ENCODE measurements at places on chromosomes 2 and 18.

- peak; percentile 29 for DNase-seq
Measured at GRCh38 chr2:105576440-105577241, 168.1 kb upstream of the NCK2 start.

DNA sequence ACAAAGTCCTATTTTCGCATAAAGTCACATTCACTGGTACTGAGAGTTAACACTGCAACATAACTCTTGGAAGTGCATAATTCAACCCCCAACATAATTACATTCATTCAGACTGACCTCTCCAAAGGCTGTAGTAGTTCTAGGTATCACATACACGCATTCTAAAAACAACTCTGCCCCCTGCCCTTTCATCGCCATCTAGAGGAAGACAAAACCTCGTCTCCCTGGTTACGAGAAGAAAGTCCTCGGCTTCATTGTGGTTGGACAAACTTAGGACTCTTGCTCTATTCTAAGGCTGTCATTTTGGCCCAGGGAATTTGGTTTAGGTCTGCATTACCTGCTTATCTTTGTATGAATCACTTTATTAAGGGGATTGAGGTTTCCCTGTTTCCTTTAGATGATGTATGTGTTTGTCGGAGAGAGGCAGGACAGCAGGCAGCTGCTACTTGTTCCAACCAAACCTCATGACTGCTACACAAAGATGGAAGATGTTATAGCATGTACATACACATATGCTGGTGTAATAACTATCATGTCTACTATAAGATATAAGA is 215.4 kb upstream of the NRXN1 start:
- peak; percentile 8 for DNase-seq

DNA sequence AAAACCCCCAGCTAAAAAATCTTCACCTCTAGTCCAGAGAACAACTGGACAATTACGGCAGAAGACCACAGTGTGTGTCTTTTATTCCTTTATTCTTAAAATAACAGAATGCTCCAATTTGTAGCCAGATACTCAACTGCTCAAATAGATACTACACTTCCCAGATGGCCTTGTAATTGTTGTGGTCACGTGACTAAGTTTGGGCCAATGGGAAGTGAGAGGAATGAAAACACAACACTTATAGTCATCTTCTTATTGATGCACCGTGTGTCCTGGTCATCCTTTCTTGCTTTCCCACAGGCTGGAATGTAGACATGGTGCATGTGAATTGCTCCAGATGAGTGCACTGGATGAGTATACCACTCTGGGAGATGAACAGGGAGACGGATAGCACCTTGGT is 145.1 kb downstream of the CDC42EP3 start:
- DNase-seq: no peak

DNA sequence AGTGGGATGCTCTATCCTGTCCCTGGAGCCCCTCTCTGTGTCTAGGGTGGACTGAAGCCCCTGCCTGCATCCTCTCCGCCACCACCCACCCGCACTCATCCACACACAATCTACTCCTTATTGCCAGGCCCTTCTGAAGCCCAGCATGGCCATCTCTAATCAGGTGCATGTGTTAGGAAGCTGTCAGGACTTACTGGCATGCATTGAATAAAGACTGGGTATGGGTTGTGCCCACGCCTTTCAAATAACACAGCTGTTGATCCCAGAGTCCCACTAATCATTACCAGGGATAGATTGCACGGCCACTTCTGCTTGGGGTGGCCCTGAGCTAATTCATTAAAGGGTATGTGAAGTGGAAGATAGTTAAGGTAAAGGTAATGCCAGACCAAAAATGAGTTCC is 88.4 kb downstream of the CABLES1 start:
- DNase-seq: no peak

GRCh38 chr2:227020416-227020815 is 143.6 kb downstream of the COL4A4 start:
- DNase-seq: no peak

DNA sequence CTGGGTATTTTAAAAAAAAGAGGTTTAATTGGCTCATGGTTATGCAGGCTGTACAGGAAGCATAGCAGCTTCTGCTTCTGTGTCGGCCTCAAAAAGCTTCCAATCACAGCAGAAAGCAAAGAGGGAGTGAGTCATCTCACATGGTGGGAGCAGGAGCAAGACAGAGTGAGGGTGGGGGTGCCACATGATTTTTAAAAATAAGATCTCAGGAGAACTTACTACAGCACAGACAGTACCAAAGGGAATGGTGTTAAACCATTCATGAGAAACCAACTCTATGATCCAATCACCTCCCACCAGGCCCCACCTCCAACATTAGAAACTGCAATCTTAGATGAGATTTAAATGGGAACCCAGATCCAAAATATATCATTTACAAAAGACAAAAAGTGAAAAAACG is 14.6 kb downstream of the ZNF519 start:
- DNase-seq: no peak

GRCh38 chr2:216648105-216648504 is 14.9 kb downstream of the IGFBP2 start:
- DNase-seq: no peak

DNA sequence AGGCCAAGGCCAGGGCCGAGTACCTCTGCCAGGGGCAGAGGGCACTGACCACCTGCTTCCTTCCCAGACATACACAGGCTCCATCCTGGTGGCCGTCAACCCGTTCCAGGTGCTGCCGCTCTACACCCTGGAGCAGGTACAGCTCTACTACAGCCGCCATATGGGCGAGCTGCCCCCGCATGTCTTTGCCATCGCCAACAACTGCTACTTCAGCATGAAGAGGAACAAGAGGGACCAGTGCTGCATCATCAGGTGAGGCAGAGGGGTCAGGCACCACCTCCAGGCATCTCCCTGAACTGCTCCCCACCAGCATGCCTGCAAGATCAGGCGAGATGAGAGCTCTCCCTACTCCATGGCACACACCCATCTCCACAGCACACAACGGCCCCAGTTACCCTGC is 31.1 kb downstream of the MYO7B start:
- DNase-seq: no peak

GRCh38 chr2:128362889-128363228 is 44.2 kb upstream of the HS6ST1 start:
- no peak for DNase-seq

- DNase-seq: no peak
Measured at GRCh38 chr18:56487801-56488200, 150.6 kb downstream of the TXNL1 start.

- DNase-seq: no peak
Measured at GRCh38 chr2:154133823-154134222, 262.1 kb downstream of the GALNT13 start.

GRCh38 chr2:142082368-142082767 is 48.4 kb downstream of the LRP1B start:
- DNase-seq: peak; percentile 21

DNA sequence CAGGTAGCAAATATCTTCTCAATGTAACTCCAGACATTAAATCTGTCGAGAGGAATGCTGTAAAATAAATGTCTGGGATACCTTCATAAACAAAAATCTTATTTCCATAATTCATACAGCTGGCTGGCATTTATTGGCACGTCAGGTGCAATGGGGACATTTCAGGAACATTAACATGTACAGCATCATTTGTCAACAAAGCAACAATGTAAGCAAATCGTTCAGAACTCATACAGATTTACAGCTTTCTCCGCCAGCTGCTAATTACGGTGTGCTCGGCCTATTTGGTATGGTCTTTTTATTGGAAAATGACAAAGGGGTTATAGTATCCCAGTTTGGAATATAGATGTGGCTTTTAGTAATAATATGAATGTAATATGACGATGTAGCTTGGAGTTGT is 464.9 kb downstream of the ARHGAP15 start:
- DNase-seq: no peak

- no peak for DNase-seq
Measured at GRCh38 chr18:23460285-23461273, 7.5 kb downstream of the RIOK3 start.

DNA sequence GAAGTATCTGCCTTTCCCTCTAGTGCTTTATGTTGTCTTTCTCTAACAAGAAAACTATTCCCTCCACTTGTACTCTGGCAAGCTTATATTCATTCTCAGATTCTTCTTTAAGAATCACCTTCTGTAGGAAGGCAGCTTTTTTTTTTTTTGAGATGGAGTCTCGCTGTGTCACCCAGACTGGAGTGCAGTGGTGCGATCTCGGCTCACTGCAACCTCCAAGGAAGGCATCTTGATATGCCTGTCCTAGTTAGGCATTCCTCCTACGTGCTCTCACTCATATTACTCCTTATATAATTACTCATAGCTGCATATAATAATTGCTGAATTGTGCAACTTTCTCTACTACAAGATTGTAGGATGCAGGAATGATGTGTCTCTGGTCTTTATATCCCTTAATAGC is 15.8 kb downstream of the NDUFS1 start:
- no peak for DNase-seq

DNA sequence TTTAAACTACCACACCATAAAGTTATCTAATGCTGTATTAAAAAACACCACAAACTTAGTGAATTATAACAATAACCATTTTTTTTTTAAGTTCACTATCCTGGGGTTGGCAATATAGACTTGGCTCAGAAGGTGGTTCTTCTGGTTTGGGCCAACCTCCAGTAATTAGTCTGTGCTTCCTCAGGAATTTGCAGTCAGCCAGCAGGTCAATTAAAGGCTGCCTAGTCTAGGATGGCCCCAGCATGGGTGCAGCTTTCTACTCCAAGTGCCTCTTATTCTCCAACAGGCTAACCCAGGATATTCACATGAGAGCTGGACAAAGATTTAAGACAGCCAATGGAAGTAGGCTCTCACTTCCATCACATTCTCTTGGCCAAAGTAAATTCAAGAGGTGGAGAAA is 379.1 kb upstream of the FIGN start:
- no peak for DNase-seq

GRCh38 chr2:152792974-152793373 is 74.6 kb downstream of the ARL6IP6 start:
- no peak for DNase-seq

DNA sequence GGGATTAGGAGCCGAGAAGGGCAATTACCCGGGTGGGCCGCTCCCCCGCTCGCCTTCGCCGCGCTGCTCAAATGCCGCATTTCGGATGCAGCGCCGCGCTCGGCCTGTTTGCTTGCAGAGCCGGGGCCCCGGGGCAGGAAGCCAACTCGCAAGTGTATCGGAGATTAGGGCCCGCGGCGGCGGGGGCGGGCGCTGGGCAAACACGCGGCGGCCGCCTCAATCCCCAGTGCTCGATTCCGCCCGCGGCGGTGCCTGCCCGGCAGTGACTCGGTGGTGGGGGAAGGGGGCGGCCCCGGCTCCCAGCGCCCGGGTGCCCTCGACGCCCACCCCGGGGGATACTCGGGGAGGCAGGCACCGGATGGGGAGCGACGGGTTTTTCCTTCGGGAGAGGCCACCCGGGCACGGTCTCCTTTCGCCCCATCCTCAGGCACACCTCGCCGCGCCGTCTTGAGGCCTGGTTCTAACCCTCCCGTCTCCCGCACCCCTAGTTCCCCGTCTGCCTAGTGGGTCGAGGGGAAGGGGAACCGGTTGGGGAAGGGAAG is 26.6 kb upstream of the NOTO start:
- peak; percentile 76 for DNase-seq
